NCI-H526 treated with DMSO at 0.1 percent for 48 hours (cell line): ENCODE measurements at places on chromosomes 2 and 18.

DNA sequence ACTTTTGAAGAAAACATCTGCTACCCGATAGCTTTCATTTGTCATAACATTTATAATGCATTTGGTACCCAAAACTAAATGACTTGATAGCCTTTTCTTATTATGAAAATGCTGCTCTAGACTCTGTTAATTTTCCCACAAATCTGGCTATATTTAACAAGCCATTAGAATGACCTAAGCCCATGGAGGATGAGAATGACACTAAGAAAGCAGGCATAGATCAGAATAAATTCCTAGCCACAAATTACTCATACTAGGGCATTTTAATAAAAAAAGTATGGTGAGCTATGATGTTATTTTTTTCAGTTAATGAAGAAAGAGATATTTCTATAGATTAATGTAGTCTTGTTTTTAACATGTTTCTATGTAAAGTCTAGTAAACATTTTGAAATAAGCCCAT, 1728.3 kb downstream of the SUCLG1 start:
- DNase-seq, result no peak

- DNase-seq, result no peak
These were observed 254.8 kb upstream of the DSEL start for GRCh38 chr18:67771271-67771670.

DNA sequence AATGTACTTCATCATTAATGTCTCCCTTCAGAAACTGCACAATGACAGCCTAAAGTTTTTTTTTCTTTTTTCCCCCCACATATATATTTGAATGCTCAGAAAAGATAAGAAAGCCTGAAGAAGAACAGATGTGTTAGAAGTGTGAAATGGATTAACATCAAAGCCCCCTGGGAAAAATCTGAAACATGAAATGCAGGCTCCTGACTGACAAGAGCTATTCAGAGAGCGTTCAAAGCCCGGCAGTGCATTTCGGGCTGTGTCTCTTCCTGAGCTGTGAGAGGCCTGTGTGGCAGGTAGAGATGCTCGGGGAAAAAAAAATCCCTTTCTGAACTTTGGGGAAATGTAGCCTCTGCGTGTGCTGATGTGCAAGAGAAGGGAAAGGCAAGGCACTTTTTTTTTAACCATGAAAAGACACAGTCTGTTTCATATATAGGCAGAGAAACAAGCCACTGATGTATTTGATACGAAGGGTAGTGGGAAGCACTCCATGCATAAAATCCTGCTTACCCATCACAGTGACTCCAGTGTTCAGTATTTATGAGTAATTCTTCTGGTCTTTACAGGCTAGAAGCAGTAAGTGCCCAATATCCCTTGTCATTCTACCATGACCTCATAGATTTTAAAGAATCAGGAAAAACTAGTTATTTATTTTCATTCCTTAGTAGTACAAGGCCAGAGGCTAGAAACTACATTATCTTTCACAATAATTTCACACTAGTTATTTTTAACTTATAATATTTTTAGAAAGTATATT, 1574.2 kb upstream of the PIK3C3 start:
- DNase-seq, result no peak

- DNase-seq, result no peak
These were observed 183.1 kb upstream of the DPP10 start for GRCh38 chr2:114259389-114259788.

DNA sequence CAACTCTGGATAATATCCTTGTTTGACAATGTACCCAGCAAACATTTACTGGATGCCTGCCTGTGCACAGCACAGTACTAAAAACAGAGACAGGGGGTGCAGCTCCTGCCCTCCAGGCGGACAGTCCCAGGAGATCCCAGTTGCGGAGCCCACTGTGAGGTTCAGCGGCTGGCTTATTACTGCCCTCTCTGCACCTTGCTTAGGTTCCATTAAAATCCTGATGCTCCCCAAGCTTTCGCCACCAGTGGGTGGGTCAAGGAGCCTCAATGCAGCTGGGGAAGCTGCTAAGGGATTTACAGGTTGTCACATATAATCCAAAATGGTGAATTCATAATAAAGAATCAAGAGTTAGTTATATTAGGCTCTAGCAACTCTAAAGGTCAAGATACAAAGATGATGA, 38.3 kb downstream of the CRACDL start:
- no peak for DNase-seq

DNA sequence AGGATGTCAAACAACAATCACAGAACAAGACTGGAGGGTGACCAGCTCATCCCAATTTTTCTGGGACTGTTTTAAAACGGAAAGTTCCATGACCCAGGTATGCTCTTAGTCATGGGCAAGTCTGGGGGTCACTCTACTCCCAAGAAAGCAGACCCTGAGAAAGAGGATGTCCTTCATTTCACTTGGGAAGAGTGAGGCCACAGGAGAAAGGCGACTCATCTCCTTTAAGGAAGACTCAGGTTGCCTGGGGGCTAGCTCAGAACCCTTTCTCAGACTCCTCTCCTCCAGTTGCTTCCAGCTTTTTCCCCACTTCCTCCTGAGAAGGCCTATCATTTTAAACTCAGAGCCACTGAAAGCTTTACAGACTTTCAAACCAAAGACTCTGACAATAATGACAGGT, 9.3 kb downstream of the RNF152 start:
- no peak for DNase-seq

GRCh38 chr2:159561242-159561641, 55.1 kb downstream of the BAZ2B start:
- DNase-seq, result no peak

DNA sequence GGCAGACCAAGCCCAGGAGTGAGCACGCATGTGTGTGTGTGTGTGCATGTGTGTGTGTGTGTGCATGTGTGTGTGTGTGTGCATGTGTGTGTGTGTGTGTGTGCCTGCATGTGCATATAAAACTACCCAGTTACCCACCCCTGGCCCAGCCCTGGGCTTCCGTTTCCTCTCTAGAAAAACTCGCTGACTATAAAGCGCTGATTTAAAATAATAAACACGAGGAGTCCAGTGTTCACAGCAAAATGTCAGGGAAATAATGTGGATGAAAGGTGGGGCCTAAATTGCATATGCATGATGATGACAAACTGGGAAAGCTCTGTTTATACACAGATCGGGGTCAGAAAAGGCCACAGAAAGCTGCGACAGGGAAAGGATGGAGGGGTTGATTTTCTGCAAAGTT, 7.5 kb downstream of the ADCY3 start:
- DNase-seq, result no peak

GRCh38 chr2:158890296-158890905, 78.0 kb upstream of the TANC1 start:
- DNase-seq, result no peak

- no peak for DNase-seq
These were observed 75.5 kb downstream of the PLCL1 start for GRCh38 chr2:197879812-197880408.

GRCh38 chr18:22311301-22311700, 106.4 kb downstream of the CTAGE1 start:
- DNase-seq, result no peak

DNA sequence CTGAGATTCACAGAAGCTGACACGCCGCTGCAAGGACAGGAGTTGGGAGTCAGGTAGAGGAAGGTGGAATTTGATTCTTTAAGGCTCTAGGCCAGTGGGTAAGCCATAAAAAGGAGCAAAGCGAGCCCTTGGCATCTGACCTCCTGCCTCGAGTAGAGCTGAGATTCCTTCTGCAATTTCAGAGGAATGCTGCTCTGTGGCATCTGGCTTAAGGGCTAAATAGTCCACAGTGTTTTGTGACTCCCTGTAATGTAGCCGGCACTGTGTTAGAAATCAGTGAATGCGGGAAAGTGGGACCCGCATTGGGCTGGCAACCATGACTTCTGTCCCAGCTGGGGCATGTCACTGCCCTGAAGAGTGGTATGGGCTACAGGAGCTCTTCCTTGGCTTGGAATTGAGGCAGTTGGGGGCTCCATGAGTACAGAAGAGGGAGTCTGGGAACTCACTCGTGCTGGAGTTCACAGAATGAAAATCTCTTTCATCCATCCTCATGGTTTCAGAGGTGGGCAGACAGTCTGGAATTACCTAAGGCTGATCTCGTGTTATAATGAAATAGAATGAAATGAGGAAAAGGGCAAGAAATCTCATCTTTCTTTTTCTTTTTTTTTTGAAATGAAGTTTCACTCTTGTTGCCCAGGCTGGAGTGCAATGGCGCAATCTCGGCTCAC, 12.7 kb upstream of the MYCN start:
- no peak for DNase-seq

- no peak for DNase-seq
These were observed 5.9 kb upstream of the LGALSL start for GRCh38 chr2:64448041-64448426.

DNA sequence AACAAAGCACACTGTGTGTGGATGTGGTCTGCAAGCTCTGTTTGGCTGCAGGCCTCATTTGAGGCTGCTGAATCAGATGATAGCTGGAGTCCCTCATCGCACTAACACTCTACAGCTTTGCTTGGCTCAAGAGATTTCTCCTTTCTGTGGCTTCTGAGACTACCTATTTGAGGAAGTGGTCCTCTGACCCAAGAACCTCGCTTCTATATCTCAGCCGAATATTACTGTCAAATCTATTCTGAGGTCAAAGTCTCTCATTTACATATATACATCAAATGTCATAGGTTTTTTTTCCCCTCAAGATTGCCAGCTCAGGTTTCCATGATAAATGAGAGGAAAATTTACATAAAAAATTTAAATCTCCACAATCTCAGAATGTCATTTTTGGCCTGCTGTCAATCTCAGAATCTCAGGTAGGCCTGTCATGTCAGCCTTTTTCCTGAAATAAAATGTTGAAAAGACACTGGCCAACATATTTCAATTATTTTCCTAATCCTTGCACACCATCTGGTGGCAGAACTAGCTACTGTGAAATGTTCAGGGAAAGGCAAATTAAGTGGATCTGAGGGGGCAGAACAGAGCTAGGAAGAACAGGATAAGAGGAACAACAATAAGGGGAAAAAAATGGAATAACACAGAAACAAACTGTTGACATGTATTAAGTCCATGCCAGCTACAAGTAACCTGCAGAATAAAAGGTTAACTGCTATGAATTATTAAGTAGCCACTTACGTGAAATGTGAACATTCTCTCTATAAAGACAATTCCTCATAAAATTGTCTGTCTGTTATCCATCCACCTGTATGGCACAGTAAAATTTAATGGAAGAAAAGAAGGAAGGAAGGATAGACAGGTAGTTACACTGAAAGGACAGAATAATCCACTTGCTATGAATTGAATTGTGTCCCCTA, 39.3 kb downstream of the AP1S3 start:
- DNase-seq, result peak; percentile 45

GRCh38 chr2:73582364-73582763, 59.9 kb downstream of the NAT8 start:
- DNase-seq, result no peak

DNA sequence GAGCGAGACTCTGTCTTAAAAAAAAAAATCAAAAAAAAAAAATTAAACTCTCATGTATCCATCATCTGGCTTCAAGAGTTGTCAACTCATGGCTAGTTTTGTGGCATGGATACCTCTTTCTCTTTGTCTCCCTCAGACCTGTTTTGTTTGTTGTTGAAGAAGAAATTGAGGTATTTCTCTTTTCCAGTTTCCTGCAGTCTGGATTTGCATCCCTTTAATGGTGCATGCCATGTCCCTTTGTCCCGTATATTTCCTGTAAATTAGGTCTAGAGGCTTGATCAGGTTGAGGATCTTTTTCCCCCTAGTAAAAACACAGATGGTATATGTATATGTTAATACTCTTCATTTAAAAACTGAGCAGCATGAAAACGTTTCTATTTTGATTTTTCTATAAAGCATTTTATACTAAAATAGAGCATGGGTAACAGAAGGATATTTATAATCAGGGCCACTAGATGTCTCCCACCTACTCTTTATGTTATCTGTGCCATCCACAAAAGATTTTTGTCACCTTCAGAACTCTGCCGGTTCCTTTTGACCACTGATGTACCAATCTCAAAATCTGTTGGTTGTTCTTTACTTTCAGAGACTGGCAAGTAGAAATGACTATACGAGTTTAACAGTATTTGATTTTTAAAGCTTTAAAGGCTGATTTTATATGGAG, 80.1 kb downstream of the GALNT1 start:
- DNase-seq, result no peak

- no peak for DNase-seq
These were observed 6.6 kb upstream of the NCK2 start for GRCh38 chr2:105737980-105738657.

DNA sequence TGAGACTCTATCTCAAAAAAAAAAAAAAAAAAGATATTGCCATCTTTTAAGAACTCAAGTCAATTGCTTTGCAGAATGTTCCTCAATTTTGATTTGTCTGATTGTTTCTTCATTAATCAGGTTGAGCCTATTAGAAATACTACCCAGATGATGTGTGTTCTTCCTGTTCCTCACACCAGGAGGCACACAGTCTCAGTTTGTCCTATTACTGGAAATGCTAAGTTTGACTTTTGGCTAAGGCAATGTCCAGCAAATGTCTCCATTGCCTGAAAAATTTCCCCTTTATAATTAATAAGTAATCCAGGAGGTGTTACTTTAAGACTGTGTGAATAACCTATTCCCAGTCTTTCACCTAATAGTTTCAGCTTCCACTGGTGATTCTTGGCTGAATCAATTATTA, 28.4 kb downstream of the BOLA3 start:
- DNase-seq, result no peak

DNA sequence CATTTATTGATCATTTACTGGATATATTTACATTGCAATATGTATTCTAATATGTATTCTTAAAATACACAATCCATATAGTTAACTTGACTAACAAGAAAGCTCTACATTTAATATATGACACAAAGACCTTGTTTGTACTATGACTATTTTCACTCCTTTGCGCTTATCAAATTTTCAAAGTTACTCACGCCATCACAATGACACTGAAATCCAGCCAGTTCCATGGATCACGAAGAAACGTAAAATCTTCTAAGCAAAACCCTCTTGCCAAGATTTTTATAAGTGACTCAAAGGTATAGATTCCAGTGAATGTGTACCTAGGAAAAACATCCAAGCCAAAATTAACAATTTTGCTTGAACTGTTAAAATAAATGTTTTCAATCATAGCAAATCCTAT, 39.6 kb downstream of the SCN3A start:
- DNase-seq, result no peak

DNA sequence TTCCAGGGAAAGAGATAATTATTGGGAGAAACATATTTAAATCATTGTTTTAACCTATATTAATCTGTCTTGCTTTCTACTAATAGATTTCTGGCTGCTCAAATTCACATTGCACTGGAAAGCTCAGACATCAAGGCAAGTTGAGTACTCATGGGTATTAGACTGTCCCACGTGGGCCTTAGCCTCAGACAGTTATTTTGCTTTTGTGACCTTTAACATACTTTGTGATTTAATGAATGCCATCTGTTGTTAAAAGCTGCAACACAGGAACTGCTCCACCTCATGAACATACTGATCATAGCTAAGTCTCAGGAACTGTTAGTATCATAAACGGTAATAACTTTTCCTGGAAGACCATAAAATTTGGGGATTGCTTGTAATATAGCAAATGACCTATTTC, 2.7 kb upstream of the LCT start:
- DNase-seq, result no peak

- no peak for DNase-seq
These were observed 127.5 kb downstream of the NFATC1 start for GRCh38 chr18:79523206-79523735.

GRCh38 chr2:233830111-233830802, 24.1 kb downstream of the HJURP start:
- no peak for DNase-seq
